Ovary (tissue), 10 donors: ENCODE measurements at places on chromosomes 7 and 10. TPM values are rescaled to one million over a fixed set of nuclear protein-coding genes. Genes with fewer than 3 reads are reported as not detected.

COPS6 gene
- total RNA-seq: 98.2 TPM

NHLRC2 gene
- 43.9 TPM for total RNA-seq

FRAT1 gene
- total RNA-seq: 4.5 TPM

GPR15LG gene
- not detected for total RNA-seq

GIMAP1 gene
- total RNA-seq: 0.58 TPM

HMX3 gene
- total RNA-seq: not detected

DENND10 gene
- total RNA-seq: 39.6 TPM

STOX1 gene
- 1.3 TPM for total RNA-seq

ARHGAP19 gene
- total RNA-seq: 13.1 TPM

BAIAP2L1 gene
- total RNA-seq: 1.9 TPM

NME8 gene
- not detected for total RNA-seq

CRYGN gene
- total RNA-seq: 0.95 TPM

ZNF33A gene
- total RNA-seq: 29.1 TPM

IFIT5 gene
- 17.4 TPM for total RNA-seq

DNA sequence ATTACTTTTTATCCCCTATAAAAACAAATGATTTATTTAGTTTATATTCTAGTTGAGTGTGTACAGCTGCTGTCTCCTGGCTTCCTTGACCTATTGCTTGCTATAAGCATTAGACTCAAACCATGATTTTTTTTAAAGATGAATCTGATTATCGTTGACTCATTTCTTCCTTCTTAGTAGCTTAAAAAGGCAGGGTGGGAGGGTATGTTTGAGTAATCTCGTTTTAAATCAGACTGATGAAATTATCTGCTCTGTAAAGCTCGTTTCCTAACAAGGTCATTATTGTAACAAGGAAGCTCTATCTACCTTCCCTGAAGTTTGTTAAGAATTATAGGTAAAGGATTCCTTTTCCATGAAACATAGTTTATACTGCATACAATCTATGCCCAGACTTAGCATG is 276.3 kb upstream of the KCND2 start:
- DNase-seq: no peak

- no peak for DNase-seq
Measured at GRCh38 chr7:26337232-26337865, 45.7 kb downstream of the SNX10 start.

DNA sequence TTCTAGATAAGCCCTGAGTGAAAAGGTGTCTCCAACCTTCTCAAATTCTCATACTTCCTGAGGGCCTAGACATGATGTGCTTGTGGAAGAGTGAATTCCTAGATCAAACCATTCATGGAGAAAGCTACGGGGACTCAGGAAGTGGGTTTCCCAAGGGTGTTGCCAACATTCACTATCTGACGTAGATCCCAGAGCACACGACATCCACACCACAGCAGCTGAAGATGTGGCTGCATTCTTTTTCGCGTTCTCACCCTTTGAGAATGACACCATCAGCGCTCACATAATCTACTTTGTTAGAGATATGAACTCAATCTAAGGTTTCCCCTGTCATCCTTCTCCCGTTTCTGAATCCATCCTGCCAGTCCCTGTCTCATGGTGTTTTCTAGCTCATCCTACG is 290.8 kb downstream of the DNAJB6 start:
- no peak for DNase-seq

DNA sequence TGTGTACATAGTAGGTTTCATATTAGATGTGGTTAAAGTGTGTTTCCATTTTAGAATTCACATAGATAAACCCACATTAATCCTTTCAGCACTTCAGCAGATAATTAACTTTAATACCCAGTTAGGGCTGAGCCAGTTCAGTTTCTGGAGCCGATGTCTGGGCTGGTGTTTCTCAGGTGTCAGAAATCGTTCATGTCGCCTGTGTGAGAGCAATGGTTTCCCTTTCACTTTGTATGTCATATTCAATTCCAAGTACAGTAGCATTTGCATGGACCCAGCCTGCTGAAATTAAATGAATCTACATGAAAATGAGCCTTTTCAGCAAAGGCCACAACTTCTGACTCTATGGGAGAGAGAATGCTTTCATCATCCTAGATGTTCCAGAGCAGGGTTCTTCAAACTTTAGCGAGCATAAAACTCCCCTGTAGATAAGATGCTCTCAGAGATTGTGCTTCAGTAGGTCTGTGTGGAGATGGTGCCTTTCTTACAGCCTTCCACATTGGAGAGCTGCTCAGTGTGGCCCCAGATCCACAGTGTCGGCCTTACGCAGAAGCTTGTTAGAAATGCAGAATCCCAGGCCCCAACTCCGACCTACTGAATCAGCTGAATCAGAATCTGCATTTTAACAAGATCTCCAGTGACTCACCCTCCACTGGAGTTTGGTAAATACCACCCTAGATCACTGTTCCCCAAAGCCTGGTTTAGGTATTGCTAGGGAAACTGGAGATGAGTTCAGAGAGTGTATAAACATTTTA is 19.6 kb downstream of the WIPF3 start:
- no peak for DNase-seq

DNA sequence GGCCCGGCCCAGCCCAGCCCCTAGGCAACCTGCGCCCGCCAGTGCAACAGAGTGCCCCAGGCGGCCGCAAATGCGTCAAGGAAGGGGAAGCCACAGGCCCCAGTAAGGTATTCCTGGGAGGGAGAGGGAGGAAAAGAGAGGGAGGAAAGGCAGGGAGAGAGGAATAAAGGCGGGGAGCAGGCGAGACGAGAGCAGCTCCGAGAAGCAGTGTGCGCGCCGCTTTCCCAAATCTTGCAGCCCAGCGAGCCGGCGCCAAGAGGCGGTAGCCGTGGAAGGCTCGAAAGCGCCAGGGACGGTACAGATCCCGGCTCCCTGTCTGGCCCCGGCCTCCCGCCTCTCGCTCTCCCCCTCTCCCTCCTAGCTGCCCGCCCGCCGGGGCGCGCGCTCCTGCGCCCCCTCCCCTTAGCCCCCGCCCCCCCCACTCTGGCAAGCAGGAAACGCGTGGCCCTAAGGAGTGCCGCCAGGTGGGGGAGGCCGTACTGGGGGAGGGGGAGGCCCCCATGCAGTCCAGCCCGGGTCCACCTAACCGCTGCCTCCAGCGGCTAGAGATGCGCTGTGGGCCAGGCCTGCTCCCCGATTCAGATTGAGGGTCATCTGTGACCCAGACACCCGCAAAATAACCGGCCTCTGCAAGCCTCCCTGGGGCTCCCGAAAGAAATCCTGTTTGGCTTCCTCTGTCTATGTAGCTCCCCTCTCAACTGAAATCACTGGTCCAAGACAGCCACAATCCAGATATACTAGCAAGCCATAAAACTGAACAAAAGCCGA is 4.3 kb downstream of the HOXA10 start:
- DNase-seq: peak; percentile 10

GRCh38 chr7:99363286-99363685 is 11.2 kb upstream of the ARPC1B start:
- no peak for DNase-seq

- DNase-seq: no peak
Measured at GRCh38 chr7:136501151-136501550, 367.3 kb upstream of the CHRM2 start.

DNA sequence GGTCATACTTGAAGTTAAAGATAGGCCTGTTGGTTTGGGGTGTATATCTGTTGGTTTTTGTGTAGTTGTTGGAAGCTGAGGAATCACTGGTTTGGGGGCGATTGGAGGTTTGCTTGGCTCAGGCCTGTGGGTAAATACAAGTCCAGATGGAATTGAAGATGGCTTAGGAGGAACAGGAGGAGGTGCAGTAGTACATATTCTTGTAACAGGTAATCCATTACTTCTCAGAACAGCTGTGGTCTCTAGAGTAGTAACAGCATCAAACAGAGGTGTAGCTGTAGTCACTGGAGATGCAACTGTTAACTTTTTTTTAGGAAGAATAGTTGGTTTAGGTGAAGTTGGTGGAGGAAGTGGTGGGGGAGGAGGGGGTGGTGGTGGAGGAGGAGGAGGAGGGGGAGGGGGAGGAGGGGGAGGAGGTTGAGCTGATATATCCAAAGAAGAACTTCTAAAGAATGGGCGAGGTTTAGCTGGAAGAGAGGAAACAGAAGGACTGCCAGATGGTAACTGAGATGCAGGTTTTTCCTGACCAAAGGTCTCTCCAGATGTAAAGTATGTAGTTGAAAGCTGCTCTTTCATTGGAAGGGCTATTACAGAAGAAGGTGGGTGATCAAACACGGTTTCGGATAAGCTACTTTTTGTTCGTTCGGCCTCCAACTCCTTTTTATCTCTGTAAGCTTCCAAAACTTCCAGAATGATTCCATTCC is 209.2 kb downstream of the PCLO start:
- DNase-seq: no peak

GRCh38 chr7:50632561-50633413 is 67.6 kb upstream of the DDC start:
- DNase-seq: peak; percentile 49

- no peak for DNase-seq
Measured at GRCh38 chr7:71871446-71871845, 540.7 kb downstream of the CALN1 start.

DNA sequence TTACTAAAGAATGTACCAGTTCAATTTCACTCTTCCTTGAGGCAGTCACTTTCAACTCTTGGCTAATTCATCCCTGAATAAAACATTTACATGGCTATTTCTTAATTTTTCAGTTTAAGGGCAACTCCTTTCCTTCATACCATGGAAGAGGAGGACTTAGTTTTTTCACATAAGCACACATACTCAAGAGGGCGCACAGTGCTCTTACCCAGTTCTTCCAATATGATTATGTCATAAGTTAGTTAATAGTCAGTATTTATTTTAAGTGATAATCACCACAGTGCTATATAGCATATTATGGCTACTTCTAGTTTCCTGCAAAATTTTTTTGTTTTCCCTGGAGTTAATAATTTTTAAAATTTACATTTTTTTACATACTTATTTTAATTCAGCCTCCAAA is 58.6 kb downstream of the SND1 start:
- DNase-seq: no peak

GRCh38 chr10:45386657-45387056 is 12.6 kb downstream of the ALOX5 start:
- DNase-seq: no peak

DNA sequence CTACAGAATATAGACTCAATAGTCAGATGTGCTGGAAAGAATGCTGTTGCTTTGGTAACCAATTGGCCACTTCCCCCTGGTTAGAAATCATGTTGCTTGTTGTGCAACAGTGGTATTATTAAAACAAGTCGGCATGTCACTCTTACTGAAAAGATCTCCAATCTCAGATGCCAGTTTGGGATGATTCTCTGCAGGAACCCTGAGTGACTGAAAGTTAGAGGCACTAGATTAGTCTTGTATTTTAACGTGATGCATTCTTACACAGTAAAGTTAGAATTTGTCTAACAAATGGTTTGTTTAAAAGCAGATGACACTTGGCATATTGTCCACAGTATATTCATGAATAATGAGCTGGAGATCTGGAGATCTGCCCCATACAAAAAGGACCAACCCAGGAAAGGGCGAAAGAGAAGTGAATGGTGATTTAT is 287.6 kb downstream of the TWIST1 start:
- no peak for DNase-seq

GRCh38 chr10:35579726-35580422 is 25.3 kb upstream of the GJD4 start:
- no peak for DNase-seq

DNA sequence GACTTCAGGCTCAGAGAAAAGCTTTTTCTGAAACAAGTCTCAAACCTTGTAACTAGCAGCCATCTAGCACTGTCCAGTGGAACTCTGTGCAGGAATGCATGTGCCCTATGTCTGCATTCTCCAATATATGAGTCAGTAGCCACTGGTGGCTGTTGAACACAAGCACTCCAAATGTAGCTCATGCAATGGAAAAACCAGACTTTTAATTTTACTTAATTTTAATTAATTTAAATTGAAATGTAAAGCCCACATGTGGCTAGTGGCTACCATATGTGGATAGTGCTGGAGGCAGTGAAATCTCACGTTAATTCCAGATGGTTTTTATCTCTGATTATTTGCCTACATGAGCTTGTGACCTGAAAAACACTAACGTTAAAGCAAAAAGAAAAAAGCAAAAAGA is 225.1 kb downstream of the GATA3 start:
- DNase-seq: no peak

DNA sequence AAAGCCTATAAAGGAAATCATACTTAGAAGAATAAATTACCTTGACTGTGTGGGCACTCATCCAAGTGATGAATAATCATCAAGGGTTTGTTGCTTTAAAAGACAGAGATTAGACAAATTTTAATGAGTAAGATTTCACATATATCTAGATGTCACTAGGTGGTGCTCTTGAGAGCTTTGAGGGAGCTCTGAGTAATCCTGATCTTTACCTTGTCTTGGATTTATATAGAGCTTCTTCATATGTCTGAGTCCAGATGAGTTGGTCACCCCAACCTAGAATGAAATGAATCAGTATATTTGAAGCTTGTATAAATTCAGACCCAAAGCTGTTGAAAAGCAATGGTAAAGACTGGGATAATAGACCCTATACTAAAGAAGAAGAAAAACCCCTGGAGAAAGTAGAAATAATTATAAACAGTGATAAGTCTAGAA is 3.7 kb downstream of the AGR2 start:
- no peak for DNase-seq

DNA sequence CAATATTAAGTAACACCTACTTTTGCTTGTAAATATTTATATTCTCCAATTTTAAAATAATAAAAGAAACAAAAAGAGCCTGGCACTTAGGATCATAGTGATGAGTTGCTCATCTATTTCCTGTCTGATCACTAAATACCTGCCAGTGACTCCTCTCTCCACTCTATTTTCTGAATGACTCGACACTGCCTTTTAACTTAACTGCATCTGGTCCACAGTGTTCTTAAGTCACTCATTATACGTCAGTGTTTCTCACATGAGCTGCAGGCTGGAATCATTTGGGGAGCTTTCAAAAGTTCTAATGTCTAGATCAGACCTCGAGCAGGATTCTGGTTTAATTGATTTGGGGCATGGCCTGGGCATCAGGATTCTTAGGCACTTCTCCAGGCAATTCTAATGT is 78.0 kb upstream of the AGBL3 start:
- DNase-seq: no peak

DNA sequence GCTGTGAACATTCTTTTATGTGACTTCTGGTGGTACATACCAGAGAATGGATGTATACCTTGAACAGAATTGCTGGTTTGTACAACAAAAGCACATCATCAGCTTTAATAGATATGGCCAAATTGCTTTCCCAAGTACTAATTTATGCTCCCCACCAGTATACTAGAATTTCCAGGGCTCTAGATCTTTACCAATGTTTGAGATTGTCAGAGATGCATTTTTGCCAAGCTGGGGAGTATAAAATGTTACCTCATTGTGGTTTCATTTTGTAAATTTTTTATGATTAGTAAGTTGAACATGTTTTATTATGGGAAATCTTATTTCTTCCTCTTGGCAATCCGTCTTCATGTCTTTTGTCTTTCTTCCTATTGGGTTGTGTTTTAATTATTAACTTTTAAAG is 179.9 kb upstream of the TMEM106B start:
- no peak for DNase-seq

- DNase-seq: no peak
Measured at GRCh38 chr10:43376828-43377423, 5.5 kb downstream of the FXYD4 start.

GRCh38 chr7:36116347-36117202 is 36.5 kb upstream of the EEPD1 start:
- no peak for DNase-seq
